ENCODE measurements at places on chromosomes 16 and 17. TPM values are rescaled to one million over a fixed set of nuclear protein-coding genes. Genes with fewer than 3 reads are reported as not detected.

DNA sequence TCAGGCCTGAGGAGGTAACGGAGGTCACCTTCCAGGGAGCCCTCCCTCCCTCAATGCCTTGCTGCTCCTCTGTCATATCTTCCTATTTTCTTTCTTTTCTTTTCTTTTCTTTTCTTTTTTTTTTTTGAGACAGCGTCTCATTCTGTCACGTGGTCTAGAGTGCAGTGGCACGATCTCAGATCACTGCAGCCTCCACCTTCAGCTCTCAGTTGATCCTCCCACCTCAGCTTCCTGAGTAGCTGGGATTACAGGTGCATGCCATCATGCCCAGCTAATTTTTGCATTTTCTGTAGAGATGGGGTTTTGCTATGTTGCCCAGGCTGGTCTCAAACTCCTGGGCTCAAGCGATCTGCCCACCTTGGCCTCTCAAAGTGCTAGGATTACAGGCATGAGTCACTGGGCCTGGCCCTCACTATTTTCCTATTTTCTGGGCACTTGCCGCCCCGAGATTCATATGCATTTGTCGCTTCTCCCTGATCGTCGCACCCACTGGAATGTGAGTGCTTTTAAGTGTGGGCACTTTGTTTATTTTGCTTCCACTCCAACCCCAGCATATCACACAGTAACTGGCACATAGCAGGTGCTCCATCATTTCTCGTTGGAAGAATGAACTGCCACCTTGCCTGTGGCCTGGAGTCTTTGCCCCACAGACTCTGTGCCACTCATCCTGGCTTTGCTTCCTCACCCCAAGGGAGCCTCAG lies 31.7 kb downstream of the CPNE2 start:
- no peak for DNase-seq

DNA sequence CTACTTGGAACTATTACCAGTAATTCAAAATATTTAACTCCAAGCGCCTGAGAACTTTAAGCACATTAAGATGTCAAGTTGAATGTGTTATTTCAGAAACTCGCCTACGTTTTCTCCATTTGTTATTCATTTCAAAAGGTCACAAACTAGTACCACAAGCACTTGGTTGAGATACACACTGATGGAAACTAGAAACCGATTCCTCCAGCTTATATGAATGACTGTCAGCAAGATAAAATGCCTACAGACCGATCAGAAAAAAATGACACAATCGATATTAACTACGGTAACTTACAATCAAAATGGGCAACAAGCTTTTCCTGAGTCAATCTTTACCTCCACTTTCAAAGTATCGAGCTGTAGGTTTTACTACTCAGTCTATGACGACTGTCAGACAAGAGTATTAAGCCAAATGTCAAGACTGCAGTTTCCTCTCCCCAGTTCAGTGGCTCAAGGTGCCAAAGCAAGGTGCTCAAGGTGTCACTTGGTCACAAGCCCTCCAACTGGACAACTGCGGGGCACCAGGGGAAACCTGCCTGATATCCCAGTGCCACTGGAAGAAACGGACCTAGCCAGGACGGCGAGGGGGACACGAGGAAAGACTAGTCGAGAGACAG lies 678 bp downstream of the SRP68 start:
- DNase-seq: no peak

The ABCA9 gene
- total RNA-seq: 0.13 TPM

The TMEM114 gene
- not detected for total RNA-seq

The HAGH gene
- 91.8 TPM for total RNA-seq

DNA sequence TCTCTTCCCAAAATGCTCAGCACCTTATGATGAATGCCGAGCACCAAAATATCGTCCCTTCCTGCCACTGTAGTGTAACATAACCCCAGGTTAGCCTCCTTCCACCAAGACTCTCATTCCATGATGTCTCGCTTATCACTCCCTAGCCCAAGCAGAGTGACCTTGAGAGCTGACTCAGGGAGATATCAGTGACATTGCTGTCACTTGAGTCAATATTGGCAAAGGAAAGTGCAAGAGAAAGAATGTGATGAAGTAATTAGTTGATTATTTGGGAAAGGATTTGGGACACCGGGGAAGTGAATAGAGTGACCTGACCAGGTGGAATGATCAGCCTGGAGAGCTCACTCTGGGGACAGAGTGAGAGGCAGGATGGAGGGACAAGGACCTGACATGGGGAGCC lies 2.6 kb upstream of the ANKFN1 start:
- DNase-seq: no peak

The KIF18B gene
- total RNA-seq: not detected

The CAPN15 gene
- 27.1 TPM for total RNA-seq

GRCh38 chr16:80852261-80852872 lies 48.0 kb upstream of the CDYL2 start:
- peak; percentile 29 for DNase-seq

GRCh38 chr16:9996221-9996620 lies 186.0 kb downstream of the GRIN2A start:
- no peak for DNase-seq

- DNase-seq: no peak
Observed at GRCh38 chr17:51006601-51007000, 114.1 kb downstream of the SPAG9 start.

The DNAAF1 gene
- total RNA-seq: not detected

The SLFN12L gene
- total RNA-seq: under 0.01 TPM

The SAMD14 gene
- 0.26 TPM for total RNA-seq

The TMEM238L gene
- total RNA-seq: not detected

DNA sequence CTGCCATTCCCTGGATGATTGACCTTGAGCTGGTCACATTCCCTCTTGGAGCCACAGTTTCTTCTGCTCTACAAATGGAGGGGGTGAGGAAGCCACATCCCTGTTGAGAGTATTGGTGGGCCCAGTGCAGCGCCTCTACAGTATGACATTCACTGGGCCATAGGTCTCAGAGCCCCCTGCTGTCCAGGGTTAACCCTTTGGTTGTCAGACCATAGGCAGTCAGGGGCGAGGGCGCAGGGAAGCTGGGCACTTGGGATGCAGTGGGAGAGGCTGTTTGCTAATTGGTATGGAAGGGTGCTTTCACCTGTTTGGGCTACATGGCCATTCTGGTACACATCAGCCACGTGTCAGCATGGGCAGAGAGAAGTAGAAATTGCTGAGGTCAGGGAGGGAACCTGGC lies 27.3 kb upstream of the WFDC1 start:
- no peak for DNase-seq

- DNase-seq: peak; percentile 69
Observed at GRCh38 chr17:42120770-42121769, at the start of gene KAT2A. Gene KAT2A, minus strand, starts transcription at chr17:42121367. Its CDS starts 63 bp downstream, at chr17:42121304.

DNA sequence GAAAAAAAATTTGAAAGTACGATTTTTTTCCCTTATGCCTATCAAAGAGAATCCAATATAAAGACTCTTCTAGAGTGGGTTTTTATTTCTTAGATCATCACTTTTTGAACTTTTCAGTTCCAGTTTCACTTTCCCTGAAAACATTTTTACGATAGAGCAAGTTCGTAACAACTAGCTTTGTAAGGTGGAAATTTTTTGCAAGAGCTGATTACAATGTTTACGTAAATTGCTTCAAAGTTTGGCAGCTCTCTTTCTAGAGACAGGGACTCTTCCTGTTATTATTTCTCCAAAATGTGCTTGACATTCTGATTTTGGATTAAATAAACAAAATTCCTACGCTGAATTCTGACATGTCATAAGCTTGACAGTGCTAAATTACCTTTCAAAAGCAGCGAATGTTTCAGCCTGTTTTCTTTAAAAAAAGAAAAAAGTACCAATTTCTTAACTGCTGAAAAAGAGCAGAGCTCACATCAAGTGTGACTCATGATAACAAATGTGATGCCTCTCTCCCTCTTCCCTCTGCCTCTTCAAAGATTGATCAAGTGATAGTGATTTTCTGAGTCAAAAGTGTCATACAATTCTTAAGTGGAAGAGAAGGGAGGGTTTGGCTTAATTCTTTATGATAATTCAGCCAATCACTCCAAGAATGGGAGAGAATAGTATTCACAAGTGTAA lies 175.2 kb downstream of the KCNJ2 start:
- DNase-seq: peak; percentile 12

GRCh38 chr17:44793885-44794842 lies 35.4 kb downstream of the ADAM11 start:
- DNase-seq: no peak

GRCh38 chr16:56709443-56710040 lies 20.4 kb upstream of the NUP93 start:
- no peak for DNase-seq

DNA sequence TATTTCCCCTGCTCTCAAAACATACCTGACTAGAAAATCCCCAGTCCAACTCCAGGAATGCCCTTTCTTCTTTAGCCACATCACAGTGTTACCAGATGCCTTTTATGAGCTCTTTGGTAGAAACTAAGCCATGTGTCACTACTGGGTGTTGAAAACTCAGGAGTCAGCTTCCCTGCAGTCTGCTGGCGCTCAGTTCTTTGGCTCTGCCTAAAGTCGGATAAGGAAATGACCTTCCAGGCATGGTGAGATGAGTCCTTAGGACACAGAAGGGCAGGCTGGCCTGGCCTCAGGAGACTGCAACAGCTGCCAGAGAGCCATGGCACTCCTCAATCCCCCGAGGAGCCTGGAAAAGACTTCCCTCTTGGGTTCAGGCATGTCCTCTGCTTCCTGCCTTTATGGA lies 89.1 kb downstream of the CDH13 start:
- no peak for DNase-seq

DNA sequence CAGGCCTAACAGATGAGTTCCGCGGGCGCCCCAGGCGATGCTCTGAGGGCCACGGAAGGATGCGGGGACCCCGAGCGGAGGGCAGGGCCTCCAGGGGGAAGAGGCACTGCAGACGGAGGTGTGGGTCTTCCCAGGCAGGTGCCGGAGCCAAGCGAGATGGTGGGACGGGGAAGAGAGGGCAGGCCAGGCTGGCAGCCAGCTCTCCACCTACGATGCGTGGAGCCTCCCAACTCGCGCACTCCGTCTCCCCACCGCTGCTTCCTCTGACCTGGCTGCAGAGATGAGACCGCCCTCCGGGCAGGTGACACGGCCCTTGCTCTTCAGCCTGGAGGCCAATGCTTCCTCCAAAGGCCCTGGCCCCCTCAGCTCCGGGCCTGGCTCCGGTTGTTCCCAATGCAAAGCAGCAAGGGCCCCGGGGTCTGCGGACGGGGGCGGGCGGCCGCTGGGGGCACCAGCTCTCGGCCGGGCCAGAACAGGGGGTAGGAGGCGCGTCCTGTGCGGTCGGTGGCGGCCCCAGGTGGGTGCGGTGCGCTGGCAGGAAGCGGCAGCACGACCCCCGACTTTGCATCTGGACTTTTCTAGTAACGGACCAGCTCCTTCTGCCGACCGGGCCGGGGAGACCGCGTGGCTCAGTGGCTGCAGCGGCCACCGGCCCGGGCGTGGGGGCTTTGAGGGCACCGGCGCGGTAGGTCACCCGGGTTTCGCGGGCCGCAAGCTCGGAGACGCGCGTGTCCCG lies 1.5 kb upstream of the SOX8 start:
- no peak for DNase-seq

The TBKBP1 gene
- total RNA-seq: 6.3 TPM

DNA sequence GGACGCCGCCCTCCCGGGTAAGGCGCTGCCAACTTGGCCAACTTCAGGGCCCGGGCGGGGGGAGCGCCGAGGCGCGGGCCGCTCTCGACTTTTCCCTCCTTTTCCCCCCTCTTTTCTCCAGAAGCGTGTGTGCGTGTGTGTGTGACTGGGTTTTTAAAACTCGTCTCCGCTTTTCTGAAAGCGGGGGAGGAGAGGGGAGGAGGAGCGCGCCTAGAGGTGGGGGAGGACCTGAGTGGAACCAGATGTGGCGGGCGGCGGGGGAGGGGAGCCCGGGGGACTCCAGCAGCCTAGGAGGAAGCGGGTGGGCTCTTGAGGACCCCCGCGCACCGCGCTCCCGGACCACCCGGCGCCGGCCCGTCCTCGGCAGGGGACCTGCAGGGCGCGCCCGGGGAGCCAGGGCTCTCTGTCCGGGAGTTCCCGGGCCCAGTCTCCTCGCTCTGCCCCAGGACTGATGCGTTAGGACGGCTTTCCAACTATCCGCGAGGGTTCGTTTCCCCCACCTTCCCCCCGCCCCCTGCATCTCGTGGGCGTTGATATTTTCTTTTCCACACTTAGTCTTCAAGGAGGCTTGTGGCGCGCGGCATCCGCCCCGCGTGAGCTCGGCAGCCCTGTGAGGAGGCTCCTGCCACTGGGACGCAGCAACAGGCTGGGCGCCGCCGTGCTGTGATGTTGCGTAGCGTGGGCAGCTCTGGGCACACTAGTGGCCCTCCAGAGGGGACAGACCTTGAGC lies 599 bp downstream of the MRC2 start:
- DNase-seq: no peak

DNA sequence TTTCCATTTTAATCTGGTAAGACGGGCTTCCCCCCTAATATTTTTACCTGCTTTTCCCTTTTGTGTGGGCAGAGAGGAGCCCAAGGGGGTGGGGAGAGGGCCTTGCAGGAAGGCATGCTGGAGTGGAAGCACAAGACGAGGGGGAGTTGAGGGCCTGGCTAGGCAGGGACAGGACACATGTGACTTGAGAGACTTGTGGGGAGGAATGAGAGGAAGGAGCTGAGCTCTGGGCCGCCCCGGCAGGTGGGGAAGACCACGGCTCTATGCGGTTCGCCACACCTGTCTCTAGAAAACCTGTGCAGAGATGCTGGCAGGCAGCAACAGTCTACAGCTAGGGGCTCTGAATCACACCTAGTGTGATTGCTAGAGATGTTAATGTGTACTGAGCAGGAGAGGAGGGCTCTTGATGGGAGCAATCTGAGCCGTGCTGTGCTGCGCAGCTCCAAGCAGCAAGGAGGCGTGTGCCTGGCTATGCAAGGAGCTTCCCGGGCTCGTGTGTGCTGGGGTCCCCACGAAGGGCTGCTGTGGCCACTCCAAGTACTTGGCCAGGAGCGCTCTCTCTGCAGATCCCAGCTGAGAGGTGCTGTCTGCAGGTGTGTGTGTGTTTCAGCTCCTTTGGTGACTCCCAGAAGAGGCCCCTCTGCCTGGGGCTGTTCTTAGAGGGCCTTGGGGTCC lies 50.2 kb downstream of the PDPK1 start:
- DNase-seq: no peak

DNA sequence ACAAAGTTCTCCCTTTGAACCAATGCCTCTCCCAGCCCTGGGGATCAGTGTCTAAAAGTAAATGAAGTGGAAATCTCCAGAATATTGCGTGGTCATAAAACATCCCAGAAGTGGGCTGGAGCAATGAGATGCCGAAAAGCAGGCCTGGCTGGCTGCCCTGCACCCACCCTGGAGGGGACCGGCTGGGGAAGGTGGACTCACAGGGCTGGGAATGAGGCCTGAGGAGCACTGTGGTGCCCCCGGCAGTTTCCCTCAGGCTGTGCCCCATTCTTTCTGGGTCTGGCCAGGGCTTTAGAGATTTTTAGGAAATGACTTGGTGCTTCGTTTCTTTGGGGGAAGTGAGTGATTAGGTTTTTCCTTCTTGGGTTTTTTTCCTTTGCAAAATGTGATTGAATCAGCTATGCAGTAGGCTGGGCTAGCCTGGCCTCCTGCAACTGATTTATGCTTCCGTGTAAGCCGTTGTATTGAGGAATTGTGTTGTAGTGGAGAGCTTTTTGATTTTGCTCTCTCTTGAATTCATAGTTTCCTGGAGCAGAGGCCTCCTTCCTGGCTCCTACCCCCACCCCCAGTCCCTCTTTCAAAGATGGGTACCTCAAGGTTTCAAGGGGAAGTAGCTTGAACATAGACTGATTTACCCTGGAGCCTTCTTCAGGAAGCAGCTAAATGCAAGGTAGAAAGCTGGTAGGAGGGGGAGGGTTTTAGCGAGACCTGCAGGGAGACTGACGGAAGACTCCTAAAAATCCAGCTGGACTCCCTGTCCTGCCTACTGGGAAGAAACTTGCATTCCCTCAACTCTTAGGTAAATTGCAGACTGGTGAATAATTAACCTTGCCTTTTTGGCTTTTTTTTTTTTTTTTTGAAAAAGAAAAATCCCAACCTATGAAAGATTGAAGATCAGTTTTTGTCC lies 170.2 kb downstream of the RAB11FIP4 start:
- DNase-seq: no peak

The C1QL1 gene
- not detected for total RNA-seq

All from bronchial epithelial cell (primary cell).